ENCODE measurements at places on chromosomes 16 and 17.

DNA sequence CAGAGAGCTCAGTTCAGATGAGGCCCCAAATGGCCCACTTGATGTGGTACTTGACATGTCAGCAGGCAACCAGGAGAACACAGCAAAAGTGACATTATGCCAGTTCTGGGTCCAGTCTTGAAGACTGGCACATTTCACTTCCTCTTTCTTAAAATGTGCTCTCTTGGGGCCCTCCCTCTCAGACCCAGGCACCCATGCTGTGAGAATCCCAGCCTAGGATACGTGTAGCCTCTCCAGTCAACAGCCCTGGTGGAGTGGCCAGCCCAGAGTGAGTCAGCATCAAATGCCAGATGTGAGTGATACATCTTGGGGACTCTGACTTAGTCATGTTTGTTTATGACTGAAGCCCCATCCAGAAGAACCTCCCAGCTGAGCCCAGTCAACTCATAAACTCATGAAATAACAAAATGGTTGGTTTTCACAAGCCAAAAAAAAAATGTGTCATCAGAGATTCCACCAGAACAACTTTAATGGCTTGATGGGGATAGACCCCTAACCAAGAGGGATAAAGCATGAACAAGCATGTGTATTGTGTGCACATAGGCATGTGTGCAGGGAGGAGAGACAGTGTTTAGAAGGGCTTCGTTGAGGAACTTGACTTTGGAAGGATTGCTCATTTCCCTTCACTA is 82.5 kb upstream of the TNRC6C start:
- peak; percentile 48 for DNase-seq

- DNase-seq = no peak
Observed at GRCh38 chr17:71486261-71486660, 634.6 kb upstream of the SOX9 start.

- DNase-seq = peak; percentile 35
Observed at GRCh38 chr16:54936201-54936978, 5.7 kb downstream of the IRX5 start.

DNA sequence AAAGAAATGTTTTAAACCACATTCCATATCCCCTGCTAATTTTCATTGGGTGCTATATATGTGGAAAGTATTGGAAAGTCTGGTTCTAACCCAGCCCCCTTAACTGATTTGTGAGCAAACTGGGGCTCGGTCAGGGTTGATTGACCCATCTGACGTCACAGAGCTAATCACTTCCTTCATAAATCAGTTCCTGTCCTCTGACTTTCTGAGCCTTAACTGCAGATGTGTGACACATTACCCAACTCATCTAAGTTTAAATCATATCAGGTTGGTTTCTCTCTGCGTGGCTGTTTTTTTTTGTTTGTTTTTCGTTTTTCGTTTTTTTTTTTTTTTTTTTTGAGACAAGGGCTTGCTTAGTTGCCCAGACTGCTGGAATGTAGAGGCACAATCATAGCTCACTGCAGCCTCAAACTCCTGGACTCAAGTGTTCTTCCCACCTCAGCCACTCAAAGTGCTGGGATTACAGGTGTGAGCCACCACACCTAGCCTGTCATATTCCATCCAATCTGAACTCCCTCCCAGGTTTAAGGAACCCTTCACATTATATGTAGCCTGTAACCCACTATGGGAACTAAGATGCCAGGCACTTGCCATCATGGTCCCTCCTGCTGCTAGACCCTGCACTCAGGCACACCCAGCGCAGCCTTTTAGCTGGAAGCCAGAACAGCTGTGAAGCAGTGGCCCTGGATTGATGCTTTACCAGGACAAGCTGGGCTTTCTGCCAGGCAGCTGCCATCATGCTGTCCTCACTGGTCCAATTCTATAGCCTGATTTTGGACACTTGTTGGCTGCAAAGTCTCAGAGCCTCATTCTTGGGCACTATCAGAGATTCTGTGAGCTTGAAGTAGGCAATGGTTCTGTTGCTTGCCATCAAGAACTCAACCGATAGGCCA is 6.9 kb upstream of the BPTF start:
- DNase-seq = no peak

GRCh38 chr17:62910277-62910676 is 55.8 kb upstream of the TANC2 start:
- DNase-seq = no peak

DNA sequence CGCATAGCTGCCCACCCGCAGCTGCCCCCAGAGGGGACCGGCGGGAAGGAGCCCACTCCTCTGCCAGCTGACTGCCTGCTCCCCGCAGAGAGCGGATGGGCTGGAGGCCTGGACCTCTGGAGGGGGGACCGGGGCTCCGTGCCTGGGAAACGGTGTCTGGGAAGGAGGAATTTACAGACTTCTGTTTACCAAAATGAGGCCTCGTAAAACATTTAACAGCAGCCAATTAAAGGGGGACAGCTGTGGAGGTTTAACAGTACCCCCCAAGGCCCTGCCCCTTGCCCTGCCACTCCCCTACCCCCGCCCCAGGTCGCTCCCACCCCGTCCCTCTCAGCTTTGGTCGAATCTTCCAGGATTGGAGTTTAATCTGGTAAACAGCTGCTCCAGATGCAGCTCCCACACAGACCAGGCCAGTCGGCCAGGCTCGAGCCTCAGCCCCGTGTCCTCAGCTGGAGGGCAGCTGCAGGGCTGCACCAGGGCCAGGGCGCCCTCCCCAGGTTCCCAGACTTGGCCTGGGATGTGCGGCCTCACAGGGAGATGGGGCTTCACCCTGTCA is 41.1 kb downstream of the BAHCC1 start:
- no peak for DNase-seq

DNA sequence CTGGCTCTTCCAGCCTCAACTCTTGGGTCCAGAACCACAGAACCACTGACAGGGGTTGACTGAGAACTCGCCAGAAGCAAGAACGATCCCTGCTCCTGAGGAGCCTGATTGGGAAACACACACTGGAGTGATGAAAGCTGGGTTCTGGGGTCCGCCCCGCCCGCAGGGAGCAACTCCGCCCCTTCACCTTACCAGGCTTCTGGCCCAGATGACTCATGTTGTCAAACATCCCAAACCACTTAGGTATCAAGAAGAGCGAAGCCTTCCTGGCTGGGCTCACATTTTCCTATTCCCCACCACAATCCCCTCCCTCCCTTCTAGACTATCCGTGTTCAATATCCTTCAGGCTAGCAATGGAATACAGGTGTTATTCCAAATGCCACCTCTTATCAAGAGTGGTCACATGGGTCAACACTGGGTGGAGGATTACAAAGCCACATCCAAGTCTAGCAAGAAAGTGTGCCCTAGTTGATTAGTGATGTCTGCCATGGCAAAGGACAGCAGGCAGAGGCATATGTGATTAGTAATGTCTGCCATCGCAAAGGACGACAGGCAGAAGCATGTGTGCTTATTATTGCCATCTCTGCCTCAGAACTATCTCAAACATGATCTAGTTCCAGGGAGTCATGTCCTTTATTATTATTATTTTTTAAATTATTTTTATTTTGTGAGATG is 70.5 kb downstream of the TIMM22 start:
- no peak for DNase-seq

GRCh38 chr16:71338632-71339031 is 19.9 kb upstream of the CALB2 start:
- DNase-seq = no peak

- DNase-seq = no peak
Observed at GRCh38 chr16:55133654-55134053, 190.3 kb upstream of the IRX6 start.

DNA sequence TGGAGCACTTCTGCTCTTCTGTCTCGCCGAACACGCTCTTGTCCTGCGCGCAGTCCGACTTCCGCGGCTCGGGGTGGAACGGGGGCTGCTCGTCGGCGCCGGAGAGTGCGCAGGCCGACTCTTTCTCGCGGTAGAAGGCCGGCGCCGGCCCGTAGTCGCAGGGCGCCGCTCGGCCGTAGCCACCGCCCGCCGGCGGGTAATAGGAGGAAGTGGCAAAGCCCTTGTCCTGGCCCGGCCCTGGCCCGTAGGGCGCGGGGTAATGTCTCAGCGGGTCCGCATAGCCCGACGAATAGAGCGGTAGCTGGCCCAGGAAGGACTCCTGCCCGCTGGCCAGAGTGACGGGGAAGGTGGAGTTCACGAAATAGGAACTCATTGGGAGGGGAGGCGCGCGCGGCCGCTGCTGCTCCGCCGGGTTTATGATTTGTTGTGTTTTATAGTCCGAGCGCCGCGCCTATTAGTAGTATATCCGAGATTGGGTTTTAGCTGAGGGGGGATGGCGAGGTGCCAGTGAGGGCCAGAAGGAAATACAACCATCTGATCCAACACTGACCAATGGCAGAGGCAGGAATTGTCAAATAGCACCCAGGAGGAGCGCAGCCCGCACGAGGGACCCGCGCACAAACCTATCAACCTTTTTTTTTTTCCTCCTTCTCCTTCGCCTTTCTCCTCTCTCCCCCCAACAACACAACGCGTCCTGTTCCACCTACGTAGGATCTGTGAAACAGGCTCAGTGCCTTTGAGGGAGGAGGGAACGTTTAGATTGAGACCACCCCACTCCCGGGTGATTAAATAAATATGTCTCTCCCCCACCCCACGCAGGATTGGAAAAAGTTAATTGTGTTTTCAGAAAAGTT is 4.4 kb upstream of the HOXB5 start:
- peak; percentile 88 for DNase-seq

All from T47D (cell line).